ENCODE measurements at places on chromosomes 11 and 22.
A peak's percentile ranks its signal among the peaks of the same experiment; 100 is the strongest.

GRCh38 chr11:100789500-100789899 is 102.4 kb downstream of the ARHGAP42 start:
- H3K27ac ChIP-seq: no peak overlapping the region
- H3K27me3 ChIP-seq: no peaks in the 10 kb centered on the region
- H3K4me1 ChIP-seq: peaks cover 16% of the 10 kb centered on the region
- DNase-seq: peak; percentile 23

- no peak overlapping the region for H3K27ac ChIP-seq
- no peaks in the 10 kb centered on the region for H3K36me3 ChIP-seq
- DNase-seq: no peak
- no peaks in the 10 kb centered on the region for H3K27me3 ChIP-seq
- no peak overlapping the region for H3K4me3 ChIP-seq
- no peaks in the 10 kb centered on the region for H3K4me1 ChIP-seq
Measured at GRCh38 chr22:21025763-21026755, 6.3 kb downstream of the SLC7A4 start.

DNA sequence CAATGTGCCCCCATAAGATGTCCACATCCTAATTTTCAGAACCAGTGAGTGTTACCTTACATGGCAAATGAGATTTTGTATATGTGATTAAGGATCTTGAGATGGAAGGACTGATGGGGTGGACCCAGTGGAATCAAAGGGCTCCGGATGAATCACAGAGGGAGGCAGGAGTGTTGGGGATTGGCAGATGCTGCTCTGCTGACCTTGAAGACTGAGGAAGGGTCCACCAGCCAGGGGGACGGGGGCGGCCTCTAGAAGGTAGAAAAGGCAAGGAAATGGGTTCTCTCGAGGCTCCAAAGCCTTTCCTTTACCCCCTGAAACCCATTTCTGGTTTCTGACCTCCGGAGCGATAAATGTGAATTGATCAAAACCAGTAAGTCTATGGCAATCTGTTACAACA is 18.8 kb downstream of the TMEM218 start:
- H3K4me1 ChIP-seq: no peaks in the 10 kb centered on the region
- DNase-seq: no peak
- no peaks in the 10 kb centered on the region for H3K27me3 ChIP-seq
- no peak overlapping the region for H3K27ac ChIP-seq

GRCh38 chr11:19268909-19269308 is 28.2 kb upstream of the E2F8 start:
- no peak overlapping the region for H3K27ac ChIP-seq
- DNase-seq: no peak
- H3K4me3 ChIP-seq: no peak overlapping the region
- no peaks in the 10 kb centered on the region for H3K27me3 ChIP-seq
- H3K36me3 ChIP-seq: no peaks in the 10 kb centered on the region

DNA sequence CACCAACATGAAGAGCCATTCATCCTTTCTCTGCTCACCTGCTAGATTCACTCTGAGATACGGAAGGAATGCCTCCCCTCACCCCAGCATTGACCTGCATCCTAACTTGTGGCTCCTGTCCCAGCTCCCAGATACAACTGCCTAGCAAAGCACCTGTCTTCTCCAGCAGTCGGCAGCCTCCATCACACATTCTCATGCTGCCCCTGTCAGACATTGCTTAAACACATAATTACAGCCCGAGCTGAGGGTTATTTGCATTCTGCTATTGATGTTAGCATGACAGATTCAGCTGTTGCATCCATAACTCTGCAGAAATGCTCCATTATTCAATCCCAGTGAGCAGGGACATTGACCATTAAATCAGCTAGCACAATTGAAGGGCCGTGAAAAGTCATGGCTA is 184.4 kb upstream of the NARS2 start:
- no peak for DNase-seq
- H3K27me3 ChIP-seq: no peaks in the 10 kb centered on the region
- no peak overlapping the region for H3K4me3 ChIP-seq
- H3K27ac ChIP-seq: no peak overlapping the region
- no peaks in the 10 kb centered on the region for H3K36me3 ChIP-seq
- no peaks in the 10 kb centered on the region for H3K4me1 ChIP-seq

All from uterus (tissue), 4 donors.